ENCODE measurements at places on chromosomes 1 and 21.

DNA sequence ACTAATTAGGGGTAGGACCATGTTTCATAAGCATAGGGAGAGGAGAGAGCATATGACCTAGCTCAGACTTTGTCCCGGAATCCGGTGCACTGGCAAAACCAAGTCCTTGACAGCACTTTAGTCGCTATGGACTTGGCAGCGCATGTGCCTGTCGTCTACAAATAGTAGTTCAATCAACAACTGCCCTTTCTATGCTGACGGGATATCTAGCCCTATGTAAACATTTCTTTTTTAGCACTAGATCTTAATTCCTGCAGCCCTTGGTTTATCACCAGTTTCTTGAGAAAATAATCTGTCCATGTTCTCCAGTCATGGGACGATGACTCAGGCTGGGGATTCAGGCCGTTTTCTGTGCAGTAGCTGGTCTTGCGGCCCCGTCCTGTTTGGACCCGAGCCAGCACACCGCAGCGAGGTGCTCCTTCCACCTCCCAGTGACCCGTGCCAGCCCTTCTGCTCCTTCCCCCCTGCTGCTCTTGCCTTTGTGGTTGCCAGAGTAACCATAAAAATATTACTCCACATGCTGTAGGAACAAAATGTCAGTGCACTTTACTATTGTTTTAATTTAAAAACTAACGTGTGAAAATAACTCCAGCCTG is 8.6 kb upstream of the MT1HL1 start:
- H3K4me3 ChIP-seq: no peak overlapping the region
- no peaks in the 10 kb centered on the region for H3K4me1 ChIP-seq
- no peaks in the 10 kb centered on the region for H3K27me3 ChIP-seq
- DNase-seq: peak; percentile 80
- no peaks in the 10 kb centered on the region for H3K36me3 ChIP-seq
- peak overlapping the region; percentile 73 for H3K27ac ChIP-seq

GRCh38 chr1:152392909-152393308 is 21.2 kb downstream of the CRNN start:
- no peaks in the 10 kb centered on the region for H3K36me3 ChIP-seq
- H3K4me3 ChIP-seq: no peak overlapping the region
- DNase-seq: no peak
- H3K27ac ChIP-seq: no peak overlapping the region
- no peaks in the 10 kb centered on the region for H3K4me1 ChIP-seq

- H3K4me3 ChIP-seq: no peak overlapping the region
- peak overlapping the region; percentile 85 for H3K27ac ChIP-seq
- no peaks in the 10 kb centered on the region for H3K27me3 ChIP-seq
- no peak for DNase-seq
These were observed 72.8 kb downstream of the MRPL37 start for GRCh38 chr1:54272772-54273091.

DNA sequence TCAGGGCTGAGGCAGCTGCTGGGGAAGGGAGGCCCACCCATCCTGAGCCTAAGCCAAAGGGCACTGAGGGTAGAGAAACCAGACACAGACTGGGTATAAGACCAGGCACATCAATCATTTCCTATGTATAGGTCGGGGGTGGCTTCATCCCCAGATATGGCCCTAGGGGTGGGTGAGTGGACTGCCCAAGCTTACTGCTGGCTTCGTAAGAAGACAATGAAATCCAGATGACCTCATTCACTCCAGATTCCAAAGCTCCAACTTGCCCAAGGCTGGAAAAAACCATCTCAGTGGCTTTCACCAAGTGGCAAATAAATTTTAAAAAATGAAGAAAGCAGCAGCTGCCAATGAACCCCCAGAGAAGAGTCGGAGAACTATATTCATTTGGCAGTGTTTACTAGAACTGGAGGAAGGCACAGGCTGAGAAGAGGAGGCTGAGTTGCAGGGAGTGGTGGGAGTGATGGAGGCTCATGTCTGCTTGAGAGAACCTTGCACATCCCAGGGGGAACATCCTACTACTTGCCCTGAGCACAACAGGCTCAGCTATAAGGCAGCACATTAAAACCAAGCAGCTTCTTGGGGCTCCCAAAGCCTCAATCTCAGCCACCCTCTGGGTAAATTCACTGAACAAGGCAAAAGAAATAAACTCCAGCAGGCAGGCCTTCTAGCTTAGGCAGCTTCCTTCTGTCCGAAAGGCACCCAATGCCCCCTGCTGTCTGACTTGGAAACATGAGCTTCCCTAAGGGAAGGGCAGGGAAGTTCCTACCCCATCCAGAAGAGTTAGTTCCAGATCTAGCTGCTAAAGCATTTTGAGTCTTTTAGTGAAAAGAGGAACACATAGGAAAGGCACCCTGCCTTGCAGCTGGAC is 14.1 kb downstream of the PEA15 start:
- H3K4me3 ChIP-seq: no peak overlapping the region
- peaks cover 73% of the 10 kb centered on the region for H3K36me3 ChIP-seq
- DNase-seq: no peak
- H3K4me1 ChIP-seq: no peaks in the 10 kb centered on the region

DNA sequence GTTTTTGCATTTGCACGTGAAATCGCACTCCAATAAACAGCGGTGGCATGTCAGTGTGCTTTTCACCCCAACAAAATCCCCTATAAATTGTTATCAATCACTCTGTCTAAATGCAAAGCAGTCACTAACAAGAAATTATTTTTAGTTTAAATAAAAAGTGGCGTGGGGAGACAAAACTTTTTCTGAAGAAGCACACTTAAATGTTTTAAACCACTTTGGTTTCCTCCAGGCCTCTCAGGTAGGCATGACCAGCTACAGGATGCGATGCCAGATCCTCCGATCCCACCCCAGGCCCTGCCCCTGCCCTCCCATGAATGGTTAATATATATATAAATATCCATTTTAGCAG is 3.6 kb downstream of the FMO1 start:
- no peak for DNase-seq
- no peak overlapping the region for H3K27ac ChIP-seq
- peak overlapping the region; percentile 59 for H3K4me3 ChIP-seq
- H3K36me3 ChIP-seq: no peaks in the 10 kb centered on the region

- H3K4me3 ChIP-seq: no peak overlapping the region
- H3K27me3 ChIP-seq: no peaks in the 10 kb centered on the region
- peaks cover 8% of the 10 kb centered on the region for H3K4me1 ChIP-seq
- no peaks in the 10 kb centered on the region for H3K36me3 ChIP-seq
- no peak overlapping the region for H3K27ac ChIP-seq
These were observed 2.0 kb downstream of the AGRN start for GRCh38 chr1:1021920-1022259.

- H3K27me3 ChIP-seq: no peaks in the 10 kb centered on the region
- H3K4me3 ChIP-seq: no peak overlapping the region
- H3K27ac ChIP-seq: no peak overlapping the region
These were observed 127.5 kb upstream of the SOD1 start for GRCh38 chr21:31531967-31532366.

- DNase-seq: no peak
- H3K27ac ChIP-seq: no peak overlapping the region
- H3K36me3 ChIP-seq: no peaks in the 10 kb centered on the region
- peaks cover under 1% of the 10 kb centered on the region for H3K4me1 ChIP-seq
These were observed 115.2 kb downstream of the LAMC2 start for GRCh38 chr1:183301239-183301638.

GRCh38 chr1:90834886-90835660 is 118.0 kb upstream of the BARHL2 start:
- no peak overlapping the region for H3K27ac ChIP-seq
- no peak for DNase-seq
- no peaks in the 10 kb centered on the region for H3K36me3 ChIP-seq
- H3K4me1 ChIP-seq: peaks cover 5% of the 10 kb centered on the region

Data from pancreas (tissue), 10 donors.